ENCODE measurements at places on chromosomes 7 and 10. TPM values are rescaled to one million over a fixed set of nuclear protein-coding genes. Genes with fewer than 3 reads are reported as not detected.

The PTF1A gene
- polyA plus RNA-seq: not detected

The PAPOLB gene
- polyA plus RNA-seq: 0.04 TPM

The TRIM50 gene
- polyA plus RNA-seq: 0.57 TPM

The PCDH15 gene
- 1.0 TPM for polyA plus RNA-seq

The CTAGE8 gene
- polyA plus RNA-seq: 1.4 TPM

The SP4 gene
- polyA plus RNA-seq: 6.2 TPM

The MYL10 gene
- 9.0 TPM for polyA plus RNA-seq

- no peak for DNase-seq
Measured at GRCh38 chr7:116776610-116777289, 85.6 kb upstream of the CAPZA2 start.

- DNase-seq: no peak
Measured at GRCh38 chr7:99368750-99369389, 5.7 kb upstream of the ARPC1B start.

DNA sequence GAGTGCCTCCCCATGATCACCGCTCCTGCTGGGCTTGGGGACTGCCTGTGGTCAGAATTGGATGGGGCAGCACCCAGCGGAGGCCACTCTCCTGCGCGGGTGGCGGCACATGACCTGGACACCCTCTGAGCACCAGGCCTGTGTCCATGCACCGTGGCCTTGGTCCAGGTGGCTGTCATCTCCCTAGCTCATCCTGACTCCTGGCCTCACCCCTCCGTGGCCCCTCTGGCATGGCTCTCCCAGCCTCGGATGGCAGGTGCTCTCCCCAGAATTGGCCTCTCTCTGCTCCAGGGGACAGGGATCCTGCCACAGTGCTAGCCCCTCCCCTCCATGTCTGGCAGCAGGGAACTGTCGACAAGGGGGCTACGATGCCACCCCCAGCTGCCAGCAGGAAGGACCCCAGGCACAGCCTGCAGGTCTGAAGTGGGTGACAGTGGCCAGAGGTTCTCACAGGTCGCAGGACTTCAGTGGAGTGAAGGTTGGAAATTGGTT is 37.2 kb upstream of the BTBD16 start:
- no peak for DNase-seq

DNA sequence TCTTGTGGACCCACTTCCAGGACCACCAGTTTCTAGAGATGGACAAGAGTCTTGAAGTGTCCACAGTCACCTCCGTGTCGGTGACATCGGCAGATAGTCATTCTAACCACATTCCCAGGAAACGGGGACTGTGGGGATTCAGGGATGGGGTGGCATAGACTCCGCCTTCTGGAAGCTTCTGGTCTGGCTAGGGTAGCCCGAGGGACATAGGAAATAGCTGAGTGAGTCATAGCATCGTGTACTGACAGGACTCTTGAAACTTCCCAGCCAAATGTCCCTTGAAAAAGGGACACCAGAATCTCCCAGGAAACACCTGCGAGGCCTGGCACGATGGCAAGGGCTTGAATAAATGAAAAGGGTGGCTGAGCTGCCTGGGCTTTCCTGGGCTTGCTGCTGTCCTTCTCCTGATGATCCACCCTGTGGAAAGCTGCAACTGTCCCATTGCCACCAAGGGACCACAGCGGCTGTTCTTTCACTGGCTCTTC is 84.1 kb upstream of the LRRC4 start:
- DNase-seq: no peak

GRCh38 chr10:45441239-45442190 is 67.5 kb downstream of the ALOX5 start:
- DNase-seq: no peak

GRCh38 chr7:22771194-22771871 is 44.3 kb downstream of the IL6 start:
- no peak for DNase-seq

DNA sequence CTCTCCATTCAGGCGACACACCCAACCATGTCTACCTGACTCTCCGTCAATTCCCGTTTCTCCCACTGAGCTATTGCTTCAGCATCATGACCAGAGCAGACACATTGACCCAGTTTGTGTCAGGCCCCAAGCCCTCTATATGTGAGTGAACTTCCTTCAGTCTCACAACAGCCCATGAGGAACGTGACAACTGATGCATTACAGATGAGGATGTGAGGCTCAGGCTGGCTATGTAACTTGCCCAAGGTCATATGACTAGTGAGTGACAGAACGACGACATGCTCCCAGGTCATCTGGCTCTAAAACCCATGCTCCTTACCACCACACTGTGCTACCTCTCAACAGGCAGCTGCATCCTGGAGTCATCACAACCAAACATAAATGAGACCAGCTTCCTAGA is 3.7 kb downstream of the TMEM140 start:
- no peak for DNase-seq

DNA sequence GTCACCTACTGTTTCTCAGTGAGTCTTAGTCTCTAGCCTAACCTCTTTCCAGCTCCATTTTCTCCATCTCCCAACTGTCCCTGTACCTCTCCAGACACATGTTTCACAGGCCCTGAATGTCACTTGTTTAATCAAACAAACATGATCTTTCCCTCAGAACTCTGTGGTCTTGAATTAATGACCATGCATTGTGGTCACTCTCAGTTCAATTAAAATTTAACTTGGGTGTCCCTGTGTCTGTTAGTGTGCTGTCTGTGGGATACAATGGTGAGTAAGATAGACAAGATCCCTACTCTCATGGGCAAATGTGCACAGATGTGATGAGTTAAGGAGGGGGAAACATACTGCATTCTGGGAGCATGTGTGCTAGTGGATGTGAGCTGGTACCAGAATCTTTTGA is 65.0 kb downstream of the RBM33 start:
- no peak for DNase-seq

GRCh38 chr7:135980012-135980551 is 2.9 kb upstream of the MTPN start:
- no peak for DNase-seq

DNA sequence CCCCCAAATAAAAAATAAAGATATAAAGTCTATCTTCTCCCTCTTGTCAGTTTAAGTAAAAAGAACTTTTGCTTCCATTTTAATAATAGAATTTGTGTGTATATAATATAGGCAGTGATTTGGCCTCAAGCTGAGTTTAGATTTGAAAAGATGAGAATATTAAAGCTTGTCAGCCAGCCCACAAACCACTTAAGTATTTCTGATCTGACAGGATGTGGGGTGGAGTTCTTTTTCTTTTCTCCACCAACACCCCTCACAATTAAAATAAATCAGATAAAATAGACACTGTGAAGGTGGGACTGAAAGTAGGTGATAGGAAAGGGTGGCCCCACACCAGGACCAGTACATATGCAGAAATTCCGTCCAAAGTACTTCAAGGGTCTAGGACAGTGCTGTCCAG is 714.1 kb downstream of the AUTS2 start:
- no peak for DNase-seq

DNA sequence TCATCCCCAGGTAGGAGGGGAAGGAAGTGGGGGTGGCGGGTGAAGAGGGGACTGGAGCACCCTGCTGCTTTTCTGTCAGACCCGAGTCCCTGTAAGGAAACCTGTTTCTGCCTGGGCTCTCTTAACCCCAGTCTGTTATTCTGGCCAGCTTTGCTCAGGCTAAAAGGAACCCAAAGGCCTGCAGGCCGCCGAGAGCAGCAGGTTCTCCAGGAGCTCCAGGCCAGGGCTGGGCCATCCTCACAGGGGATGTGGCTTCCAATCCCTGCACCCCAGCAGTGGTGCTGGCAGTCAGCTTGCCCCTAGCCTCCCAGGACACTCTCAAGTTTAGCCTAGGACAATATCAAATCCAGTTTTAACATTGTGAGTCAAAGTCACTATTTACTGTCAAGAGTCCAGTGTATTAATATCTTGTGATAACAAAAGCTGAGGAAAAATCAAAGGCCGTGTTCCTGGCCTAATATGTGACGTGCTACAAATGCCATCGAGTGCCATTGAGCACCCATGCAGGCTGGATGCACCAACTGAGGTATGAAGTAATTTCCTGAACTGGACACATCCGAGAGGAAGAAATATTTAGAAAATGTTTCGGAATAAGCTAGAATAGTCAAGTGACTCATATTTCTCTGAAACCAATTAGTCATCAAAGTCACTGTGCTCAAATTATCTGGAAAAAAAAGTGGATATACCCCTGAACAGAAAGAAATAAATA is 7.0 kb downstream of the PKD1L1 start:
- DNase-seq: no peak

GRCh38 chr7:33667196-33667595 is 238.1 kb upstream of the BMPER start:
- no peak for DNase-seq

GRCh38 chr7:90433221-90433620 is 30.0 kb downstream of the CLDN12 start:
- no peak for DNase-seq

DNA sequence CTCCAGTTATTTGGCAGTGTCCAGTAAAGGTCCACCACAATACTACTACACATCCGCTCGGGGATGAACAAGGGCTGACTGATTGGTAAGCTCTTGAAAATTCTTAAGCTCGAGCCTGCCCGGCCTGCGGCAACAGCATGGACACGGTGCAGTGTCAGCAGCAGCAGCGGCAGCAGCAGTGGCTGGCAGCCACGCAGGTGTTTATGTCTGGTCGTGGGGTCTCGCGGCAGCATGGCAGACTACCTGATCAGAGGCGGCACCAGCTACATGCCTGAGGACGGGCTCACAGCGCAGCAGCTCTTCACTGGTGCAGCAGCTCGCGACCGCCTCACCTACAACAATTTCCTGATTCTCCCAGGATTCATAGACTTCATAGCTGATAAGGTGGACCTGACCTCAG is 19.6 kb upstream of the TRIM24 start:
- no peak for DNase-seq

DNA sequence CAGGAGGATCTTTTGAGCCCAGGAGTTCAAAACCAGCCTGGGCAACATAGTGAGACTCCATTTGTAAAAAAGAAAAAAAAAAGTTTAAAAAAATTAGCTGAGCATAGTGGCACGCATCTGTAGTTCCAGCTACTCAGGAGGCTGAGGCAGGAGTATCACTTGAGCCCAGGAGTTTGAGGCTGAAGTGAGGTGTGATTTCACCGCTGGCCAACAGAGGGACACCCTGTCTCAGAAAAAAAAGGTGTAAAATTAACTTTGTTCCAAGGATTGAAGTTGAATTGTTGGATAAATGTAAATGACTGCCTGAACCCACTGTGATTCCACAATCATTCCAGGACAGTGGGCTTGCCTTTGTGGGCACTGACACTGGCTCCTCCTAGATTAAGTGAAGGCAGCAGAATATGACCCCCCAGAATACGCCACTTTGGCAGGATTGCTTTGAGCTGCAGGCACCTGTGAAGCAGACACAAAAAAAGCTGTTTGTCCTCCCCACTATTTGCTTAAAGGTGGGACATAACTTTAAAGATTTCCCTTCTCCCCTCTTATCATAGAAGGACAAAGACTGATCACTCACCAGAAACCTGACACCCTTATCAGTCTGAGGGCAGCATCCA is 57.2 kb upstream of the FOXI2 start:
- no peak for DNase-seq

DNA sequence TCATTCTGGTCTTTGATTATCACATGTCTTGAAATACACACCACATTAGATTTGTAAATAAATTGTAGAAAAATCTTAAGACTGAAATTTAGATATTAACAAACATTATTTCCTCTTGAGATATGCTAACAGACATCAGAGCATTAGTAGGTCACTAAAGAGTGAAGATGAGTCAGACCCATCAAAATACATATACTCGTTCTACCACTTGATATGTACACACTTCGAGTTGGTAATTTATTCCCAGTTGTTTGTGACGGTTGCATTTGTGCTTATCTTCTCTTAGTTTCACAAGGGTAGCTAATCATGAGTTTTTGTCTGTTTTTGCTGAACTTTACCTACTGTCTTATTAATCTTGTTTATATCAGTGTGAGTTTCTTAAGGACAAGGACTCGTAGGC is 383.4 kb downstream of the AUTS2 start:
- DNase-seq: no peak

GRCh38 chr7:152366662-152367061 is 69.1 kb downstream of the KMT2C start:
- no peak for DNase-seq

DNA sequence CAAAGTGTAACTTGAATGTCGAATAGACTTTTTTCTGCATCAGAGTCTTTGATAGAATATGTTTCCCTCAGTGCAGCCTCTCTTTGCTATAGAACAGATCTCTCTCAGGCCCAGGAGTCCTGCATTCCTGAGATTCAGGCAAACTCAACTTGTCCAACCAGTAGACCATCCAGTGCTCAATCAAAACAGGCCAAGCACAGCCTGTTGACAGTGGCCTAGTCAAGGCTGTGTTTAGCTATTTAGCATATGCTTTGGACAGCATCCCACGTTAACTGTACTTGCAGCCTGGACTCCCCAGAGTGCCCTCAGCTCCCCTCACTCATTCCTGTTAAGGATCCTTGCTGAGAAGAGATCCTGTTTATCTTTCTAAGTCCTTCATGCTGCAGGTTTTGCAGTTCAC is 16.3 kb downstream of the OR6V1 start:
- DNase-seq: no peak

DNA sequence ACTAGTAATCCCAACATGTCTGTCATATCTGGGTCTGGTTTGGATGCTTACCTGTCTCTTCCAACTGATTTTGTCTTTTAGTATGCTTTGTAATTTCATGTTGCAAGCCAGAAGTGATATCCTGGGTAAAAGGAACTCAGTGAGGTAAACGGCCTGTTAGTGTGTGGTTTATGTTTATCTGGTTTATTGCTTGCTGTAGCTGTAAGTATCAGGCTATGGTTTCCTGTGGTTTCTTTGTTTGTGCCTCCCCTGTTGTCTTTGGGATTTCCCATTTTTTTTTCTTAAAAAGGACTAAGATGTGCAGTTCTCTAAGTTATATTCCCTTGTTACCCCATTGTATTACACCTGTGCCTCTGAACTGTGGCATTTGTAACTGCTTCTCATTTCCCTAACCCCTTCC is 323.5 kb upstream of the POM121L12 start:
- no peak for DNase-seq

GRCh38 chr7:66871076-66871475 is 49.9 kb upstream of the TMEM248 start:
- no peak for DNase-seq

DNA sequence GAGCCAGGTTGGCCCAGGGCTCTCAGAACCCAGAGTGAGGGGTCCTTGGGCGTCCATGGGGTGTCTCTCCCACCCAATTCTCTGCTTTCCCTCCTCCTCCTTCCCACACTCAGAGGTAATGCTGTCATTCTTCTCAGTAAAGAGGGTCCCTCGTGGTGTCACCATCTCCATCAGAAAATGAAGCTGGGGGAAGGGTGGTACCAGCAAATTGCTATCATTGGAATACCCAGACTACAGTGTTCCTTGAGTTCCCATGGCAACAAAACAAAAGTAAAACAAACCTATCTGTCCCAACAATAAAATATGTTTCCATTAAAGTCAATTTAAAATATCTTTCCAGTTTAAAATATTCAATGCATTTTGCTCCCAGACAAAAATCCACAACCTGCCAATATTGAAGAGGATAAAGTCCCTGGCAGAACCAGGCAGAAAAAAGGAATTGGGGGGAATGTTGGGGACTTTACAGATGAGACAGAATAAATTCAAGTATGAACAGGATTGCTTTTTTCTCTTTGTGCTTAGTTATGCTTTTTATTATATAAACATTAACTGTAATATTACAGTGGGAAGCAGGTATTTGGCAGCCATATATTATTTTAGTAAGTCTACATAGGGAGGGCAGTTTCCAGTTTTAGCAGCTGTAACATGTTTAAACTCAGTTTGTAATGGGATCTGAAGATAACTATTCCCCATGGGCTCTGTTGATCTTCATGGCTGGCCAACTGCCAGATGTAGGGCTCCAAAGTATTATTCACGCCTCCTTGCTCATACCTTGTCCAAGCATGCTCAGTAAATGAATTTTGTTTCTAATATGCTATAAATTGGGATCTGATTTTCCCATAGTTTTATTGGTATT is 182.1 kb downstream of the ARID5B start:
- DNase-seq: peak; percentile 73

- DNase-seq: no peak
Measured at GRCh38 chr7:68304536-68304935, 1293.7 kb upstream of the AUTS2 start.
